Activated T-helper 17 cell treated with anti-CD3 and anti-CD28 coated beads, Interleukin-2, amount 50 U/mL, for 72 hours (primary cell): ENCODE measurements at places on chromosomes 16 and 17.

DNA sequence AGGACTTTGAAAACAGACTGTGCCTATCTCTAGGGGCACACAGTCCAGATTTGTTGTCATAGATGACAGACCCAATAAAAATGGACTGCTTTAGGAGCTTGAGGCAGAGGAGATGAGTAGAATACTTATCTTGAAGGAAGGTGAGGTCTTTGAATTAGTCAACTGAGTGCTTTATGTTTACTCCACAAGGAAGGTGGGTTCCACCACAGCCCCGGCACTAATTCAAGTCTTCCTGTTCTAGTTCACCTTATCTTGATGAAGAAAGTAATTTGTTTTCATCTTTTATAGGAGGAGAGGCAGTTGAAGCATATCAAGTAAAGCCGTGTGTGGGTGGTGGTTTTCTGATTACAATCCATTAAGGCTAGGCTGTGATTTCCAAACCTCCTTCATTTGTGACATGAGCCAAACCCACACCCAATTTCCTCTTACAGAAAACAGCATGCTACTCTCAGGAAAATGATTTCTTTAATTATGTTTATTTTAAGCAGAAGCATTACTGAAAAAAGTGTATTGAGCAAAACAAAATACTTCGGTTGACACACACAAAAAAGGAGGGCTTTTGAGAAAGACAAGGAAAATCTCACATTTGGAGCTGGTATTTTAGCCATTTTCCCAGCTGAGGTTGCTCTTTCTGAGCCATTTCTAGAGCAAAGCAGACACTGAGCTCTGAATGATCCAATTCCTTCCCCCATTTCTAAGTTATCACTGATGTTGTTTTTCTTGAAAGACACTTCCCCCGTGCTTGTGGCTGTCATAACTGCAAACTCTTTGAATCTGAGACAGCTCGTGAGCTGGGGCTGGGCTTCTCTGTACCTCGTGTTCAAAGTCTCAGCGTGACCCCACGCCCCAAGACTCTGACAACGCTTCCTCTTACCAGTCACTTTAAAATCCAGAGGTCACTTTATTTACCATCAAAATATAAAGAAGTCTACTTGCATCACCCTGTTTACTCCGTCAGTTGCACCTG lies 35.4 kb downstream of the CDRT15 start:
- peak; percentile 48 for ATAC-seq

GRCh38 chr16:27332105-27332504 lies 18.3 kb downstream of the IL4R start:
- no peak for ATAC-seq

DNA sequence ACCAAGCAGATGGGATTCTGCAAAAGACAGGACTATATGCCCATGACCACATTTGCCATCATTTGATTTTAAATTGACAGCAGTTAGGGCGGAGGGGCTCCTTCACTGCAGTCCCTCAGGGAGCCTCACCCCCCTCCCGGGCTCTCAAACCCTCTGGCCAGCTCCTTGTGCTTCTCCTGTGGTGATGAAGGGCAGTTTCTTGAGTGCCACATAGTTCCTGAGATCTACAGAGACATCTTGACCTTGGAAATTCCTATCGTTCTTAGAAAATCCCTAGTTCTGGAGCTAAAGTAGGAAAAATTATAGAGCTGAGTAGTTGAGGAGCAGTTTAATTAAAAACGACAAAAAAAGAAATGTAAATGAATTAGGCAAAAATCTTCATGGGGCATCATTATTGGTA lies 231.5 kb downstream of the CCDC182 start:
- no peak for ATAC-seq

GRCh38 chr17:40909755-40910154 lies 24.7 kb upstream of the KRT20 start:
- ATAC-seq = no peak
